GM23338 (cell line): ENCODE measurements at places on chromosomes 6 and 20. TPM values are rescaled to one million over a fixed set of nuclear protein-coding genes. Genes with fewer than 3 reads are reported as not detected.

Gene SPATS1
- total RNA-seq = not detected in 2 replicates

Gene ZDHHC14
- total RNA-seq = 2.4 and 7.4 TPM in 2 replicates

- no peak for DNase-seq
These were observed 23.6 kb upstream of the ANKRD60 start for GRCh38 chr20:58251979-58252591.

DNA sequence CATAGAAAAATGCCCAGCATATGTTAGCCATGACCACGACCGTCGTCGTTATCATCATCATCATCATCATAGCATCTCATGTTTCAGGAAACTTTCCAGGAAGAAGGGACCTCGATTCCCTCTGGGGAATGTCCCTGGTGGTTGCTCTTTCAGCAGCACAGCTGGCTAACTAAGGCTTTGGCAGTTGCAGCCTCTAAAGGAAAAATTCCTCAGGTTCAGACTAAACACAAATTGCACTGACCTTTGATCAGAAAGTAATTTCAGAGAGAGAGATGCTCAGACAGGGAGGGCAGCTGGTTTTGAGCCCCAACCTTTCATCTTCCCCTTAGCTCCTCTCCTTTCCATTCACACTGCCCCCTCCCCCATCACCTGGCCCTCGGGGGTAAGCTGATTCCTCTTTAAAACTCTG is 5.6 kb upstream of the CFB start:
- peak; percentile 29 for DNase-seq

DNA sequence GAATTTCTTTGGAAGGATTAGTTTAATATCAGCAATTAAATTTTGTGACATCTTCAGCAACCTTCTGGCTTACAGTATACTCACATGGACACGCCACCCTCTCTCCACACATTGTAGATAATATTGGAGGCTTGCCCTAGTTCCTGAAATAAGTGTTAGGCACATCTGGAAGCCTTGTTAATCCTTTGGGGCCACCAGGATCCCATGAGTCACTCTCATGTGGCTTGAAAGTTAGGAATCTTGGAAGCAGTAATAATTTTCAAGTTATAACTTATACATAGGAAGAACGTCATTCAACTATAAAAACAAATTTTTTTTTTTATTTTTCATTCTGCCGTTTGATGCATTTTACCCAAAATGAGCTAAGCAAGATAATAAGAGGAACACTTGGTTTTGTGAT is 20.5 kb downstream of the LAMA4 start:
- no peak for DNase-seq

DNA sequence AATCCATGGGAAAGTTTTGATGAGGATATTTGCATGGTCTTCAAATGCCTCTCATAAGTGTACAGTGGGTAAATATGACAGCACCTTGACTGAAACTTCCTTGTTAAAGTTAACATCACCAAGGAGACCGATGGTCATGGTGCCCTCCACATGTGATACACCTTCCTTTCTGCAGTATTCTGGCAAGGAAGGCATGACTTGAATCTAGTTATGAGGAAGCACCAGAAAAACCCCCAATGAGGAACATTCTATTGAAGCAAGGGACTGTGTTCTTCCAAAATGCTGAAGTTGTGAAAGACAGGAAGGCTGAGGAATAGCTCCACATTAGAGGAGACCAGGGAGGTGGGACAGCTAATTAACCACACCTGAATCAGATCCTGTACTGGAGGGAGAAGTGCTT is 118.3 kb downstream of the SLC24A3 start:
- DNase-seq = no peak

- DNase-seq = no peak
These were observed 168.4 kb downstream of the DOK5 start for GRCh38 chr20:54643761-54644160.

Gene FLRT3
- 0.17 and 0.19 TPM in 2 replicates for total RNA-seq

DNA sequence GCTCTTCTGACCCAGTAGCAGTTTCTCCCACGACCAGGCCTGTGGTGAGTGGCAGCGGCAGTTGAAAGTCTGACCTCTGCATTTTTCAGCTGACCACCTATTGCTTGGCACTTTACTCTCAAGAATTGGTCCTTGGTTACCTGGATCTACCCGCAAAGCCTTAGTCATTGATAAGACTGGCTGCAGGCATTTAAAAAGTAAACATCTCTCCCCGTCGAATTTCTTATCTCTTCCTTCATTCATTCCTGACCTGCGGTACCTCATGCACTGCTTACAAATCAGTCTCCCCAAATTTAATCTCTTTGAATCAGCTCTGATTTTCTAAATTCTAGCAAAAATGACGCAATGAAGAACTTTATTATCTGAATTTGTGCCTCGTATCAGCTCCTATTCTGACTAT is 26.1 kb upstream of the IPCEF1 start:
- no peak for DNase-seq

Gene FAXC
- 10.5 and 18.3 TPM in 2 replicates for total RNA-seq

GRCh38 chr6:69865126-69865525 is 1.2 kb upstream of the COL19A1 start:
- no peak for DNase-seq

- DNase-seq = no peak
These were observed 97.9 kb downstream of the ZDHHC14 start for GRCh38 chr6:157478926-157479325.

GRCh38 chr20:59771506-59772372 is 161.7 kb downstream of the SYCP2 start:
- no peak for DNase-seq

DNA sequence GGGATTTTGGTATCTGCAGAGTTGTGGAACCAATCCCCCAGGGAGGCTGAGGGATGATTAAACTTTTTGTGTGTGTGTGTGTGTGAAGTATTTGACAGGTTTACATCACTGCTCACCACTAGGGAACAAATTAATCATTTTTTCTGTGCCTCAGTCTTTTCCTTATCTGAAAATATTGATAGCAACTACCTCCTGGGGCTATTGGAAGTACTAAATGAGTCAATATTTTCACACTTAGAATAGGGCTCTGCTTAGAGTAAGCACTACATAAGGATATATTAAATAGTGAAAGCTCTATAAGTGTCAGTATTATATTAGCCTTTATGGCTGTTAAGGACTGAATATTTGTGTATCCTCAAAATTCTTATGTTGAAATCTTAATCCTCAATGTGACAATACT is 155.2 kb upstream of the UST start:
- DNase-seq = no peak

GRCh38 chr6:42514745-42515144 is 49.1 kb upstream of the UBR2 start:
- no peak for DNase-seq

Gene ANGPT4
- 0.17 and 1.0 TPM in 2 replicates for total RNA-seq

- peak; percentile 94 for DNase-seq
These were observed 778 bp upstream of the LIN28B start for GRCh38 chr6:104955927-104956730.

DNA sequence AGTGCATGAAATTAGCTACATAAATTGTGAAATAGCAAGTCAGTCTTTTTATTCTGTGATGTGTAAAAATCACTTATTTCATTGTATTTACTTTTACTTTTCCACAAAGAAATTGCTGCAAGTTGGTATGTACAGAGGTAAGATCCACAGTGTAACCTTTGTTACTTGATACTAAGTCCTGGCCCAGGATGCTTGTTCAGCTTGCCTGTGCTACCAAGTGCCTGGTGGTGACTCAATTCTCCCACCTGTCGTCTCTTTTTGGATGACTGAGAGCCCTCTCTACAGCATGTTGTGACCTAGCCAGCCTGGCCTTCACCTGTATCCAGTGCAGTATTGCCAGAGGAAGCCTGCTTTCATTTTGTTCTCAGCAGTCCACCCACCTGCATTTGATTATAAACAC is 54.9 kb downstream of the ANKRD6 start:
- no peak for DNase-seq

Gene GCNT2
- total RNA-seq = 135 and 137 TPM in 2 replicates

Gene FOXC1
- total RNA-seq = 0.10 and 0.27 TPM in 2 replicates

GRCh38 chr6:3534599-3534998 is 77.7 kb upstream of the SLC22A23 start:
- DNase-seq = no peak

- no peak for DNase-seq
These were observed 33.8 kb upstream of the RREB1 start for GRCh38 chr6:7073821-7074525.

GRCh38 chr6:40671001-40671693 is 84.0 kb upstream of the LRFN2 start:
- DNase-seq = no peak

DNA sequence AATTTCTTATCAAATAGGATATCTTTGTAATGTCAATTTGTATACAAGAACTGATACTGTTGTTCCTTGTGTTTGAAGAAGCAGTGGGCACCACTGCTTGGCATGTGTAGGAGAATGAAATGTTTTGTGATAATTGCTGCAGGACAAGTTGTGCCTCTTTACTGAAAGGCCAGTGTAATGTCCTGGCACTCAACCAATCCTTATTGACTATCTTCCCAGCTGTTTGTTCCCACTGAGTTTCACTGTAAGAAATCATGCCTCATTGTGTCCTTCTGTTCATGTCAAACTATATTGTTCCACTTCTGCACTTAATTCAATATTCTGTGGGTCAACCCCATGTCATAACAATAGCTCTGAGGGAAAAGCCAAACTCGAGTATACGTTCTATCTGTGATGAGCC is 136.1 kb upstream of the FAM83B start:
- DNase-seq = no peak

DNA sequence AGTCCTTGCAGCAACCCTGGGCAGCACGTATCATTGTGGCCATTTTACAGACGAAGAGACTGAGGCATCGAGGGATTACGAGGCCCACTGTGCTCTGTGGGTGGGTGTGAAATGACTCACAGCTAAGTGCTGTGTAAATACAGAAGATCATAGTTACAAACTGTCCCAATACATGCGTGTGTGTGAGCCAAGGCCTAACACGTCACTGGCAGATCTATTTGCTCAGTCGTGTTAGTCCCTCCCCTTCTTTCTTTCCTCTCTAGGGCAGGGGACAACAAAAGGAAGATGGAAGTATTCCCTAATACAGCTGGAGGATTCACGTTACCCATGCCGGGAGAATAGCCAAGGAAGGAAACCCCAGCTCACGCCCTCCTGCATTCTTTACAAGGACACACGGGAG is 175.9 kb downstream of the CDC5L start:
- peak; percentile 4 for DNase-seq

Gene SSTR4
- not detected in 2 replicates for total RNA-seq

DNA sequence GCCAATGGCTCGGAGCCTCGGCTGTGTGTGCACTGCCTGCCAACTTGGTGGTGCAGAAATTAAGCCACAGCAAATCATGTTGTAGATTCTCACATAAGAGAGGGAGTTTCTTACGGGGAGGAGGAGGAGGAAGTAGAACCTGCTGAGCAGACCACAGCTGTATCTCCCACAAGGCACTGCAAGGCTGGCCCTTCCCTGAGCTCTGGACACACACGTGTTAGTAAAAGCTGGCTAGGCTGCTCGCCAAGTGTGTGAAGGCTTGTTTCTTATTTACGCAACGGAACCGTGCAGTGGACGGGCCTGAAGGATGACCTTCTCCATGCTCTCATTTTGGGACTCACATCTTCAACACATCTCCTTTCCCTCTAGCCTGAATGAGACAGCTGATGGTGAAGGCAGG is 15.7 kb upstream of the QKI start:
- DNase-seq = no peak

- DNase-seq = no peak
These were observed 6.7 kb upstream of the SYNJ2 start for GRCh38 chr6:157974967-157975366.

DNA sequence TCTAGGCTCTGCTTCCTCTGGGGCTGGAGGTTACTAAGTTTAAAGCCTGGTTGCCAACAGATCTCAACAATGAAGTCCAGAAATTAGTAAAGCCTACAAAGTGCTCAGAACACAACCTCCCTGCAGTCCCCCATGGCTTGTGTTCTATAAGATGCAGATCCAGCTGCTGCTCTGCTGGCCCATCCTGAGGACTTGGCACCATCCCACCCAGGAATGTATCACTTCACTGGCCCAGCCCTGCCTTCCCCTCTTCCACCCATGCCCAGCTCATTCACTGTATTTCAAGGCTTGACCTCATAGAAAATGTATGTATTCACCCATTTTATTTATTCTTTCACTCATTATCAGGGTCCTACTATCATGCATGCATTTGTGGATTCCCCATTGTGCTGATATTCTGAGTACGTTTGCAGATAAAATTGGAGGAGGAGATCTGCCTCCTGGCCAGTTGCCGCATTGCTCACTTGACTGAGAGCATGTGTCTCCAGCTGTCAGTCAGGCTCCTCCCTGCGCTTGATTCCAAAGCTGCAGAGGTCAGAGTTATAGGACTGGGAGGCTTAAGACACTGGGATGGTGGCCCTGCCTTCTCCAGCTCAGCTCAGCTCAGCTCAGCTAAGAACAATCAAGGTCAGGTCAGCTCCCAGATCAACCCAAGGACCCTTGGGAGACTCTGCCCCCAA is 104.8 kb downstream of the MAFB start:
- no peak for DNase-seq

Gene SEMG2
- total RNA-seq = not detected in 2 replicates

GRCh38 chr6:24855395-24856245 is 56.9 kb upstream of the ARMH2 start:
- peak; percentile 85 for DNase-seq

- DNase-seq = no peak
These were observed 6.5 kb upstream of the DDO start for GRCh38 chr6:110421749-110422443.

- DNase-seq = no peak
These were observed 90.2 kb upstream of the CCDC167 start for GRCh38 chr6:37589941-37590340.

Gene CCN2
- total RNA-seq = 159 and 177 TPM in 2 replicates

Gene SLC29A1
- 149 and 169 TPM in 2 replicates for total RNA-seq

- DNase-seq = no peak
These were observed 33.5 kb upstream of the DLGAP4 start for GRCh38 chr20:36272547-36273220.

DNA sequence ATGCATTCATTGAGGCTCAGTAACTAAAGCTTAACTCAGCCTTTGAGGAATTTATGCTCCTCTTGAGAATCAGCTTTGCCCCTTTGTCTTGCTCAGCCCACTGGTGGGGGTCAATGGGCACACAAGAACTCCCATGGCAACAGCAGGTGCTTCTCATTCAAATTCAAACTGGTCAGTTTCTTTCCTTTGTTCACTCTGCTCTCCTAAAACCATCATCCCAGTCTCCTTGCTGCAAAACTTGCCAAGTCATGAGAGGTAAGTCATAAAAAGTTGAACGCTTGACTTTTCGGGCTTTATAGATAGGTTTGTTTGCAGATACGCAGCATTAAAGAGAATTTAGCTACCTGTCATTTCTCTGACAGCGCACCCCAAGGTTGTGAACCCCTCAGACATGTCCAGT is 146.8 kb downstream of the TFAP2A start:
- peak; percentile 79 for DNase-seq

- no peak for DNase-seq
These were observed 12.4 kb upstream of the NDRG3 start for GRCh38 chr20:36758276-36758675.

Gene GABRR1
- 0.14 and 0.16 TPM in 2 replicates for total RNA-seq

DNA sequence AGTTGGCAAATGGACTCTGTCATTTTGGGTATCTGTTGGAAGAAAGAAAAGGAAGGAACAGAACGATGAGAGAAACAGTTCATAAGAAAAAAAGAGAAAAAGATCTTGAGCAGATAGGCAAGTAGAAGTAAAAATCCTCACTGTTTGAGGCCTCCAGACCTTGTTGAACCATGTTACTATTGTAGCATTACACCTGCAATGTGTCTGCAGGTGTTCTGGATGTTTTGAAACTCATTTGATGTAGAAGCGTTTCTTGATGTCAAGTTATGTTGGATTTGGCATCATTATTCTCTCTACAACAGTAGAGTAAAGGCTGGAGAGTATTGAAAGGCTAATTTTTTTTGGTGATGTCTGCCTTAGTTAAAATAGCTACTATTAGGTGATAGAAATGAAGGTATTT is 108.7 kb downstream of the CARMIL1 start:
- DNase-seq = no peak
